Lung (tissue), 17 donors: ENCODE measurements at places on chromosomes 1 and 21.

DNA sequence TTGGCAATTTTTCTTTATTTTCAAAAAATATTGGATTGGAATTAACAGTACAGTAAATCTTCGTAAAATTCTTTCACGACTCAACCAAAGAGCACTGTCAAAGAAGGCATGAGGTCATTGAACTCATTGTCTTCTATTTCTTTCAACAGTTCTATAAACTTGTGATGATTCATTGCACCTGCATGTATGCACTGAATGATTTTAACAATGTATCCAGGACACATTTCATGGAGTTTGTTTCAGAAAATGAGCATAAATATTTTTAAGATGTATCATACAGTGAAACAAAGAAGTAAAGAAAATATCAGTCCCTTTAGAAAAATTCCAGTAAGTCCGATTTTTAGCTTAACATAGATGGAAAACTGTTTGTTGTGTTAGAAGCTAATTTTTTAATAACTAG lies 33.6 kb upstream of the CD34 start:
- H3K36me3 ChIP-seq, result no peaks in the 10 kb centered on the region
- DNase-seq, result no peak
- H3K27me3 ChIP-seq, result no peaks in the 10 kb centered on the region
- H3K4me3 ChIP-seq, result no peak overlapping the region
- H3K27ac ChIP-seq, result no peak overlapping the region

GRCh38 chr1:181855380-181855779 lies 206.1 kb downstream of the ZNF648 start:
- no peaks in the 10 kb centered on the region for H3K4me1 ChIP-seq
- H3K36me3 ChIP-seq, result no peaks in the 10 kb centered on the region
- H3K27ac ChIP-seq, result no peak overlapping the region
- no peak overlapping the region for H3K4me3 ChIP-seq

DNA sequence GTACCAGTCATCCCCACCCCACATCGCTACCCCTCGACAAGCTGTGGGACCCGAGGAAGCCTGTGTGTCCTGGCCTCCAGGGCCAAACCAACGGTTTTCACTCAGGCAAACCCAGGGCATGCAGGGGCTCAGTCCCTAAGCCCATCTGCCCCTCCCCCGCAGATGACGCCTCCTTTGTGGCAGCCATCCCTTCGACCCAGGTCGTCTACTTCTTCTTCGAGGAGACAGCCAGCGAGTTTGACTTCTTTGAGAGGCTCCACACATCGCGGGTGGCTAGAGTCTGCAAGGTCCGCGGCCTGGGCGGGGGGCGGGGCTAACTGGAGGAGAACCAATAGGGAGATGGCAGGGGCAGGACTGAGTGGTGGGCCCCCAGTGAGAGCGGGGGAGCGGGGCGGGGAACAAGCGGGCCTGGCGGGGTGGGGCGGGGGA lies 7.4 kb downstream of the SEMA4A start:
- no peaks in the 10 kb centered on the region for H3K27me3 ChIP-seq
- H3K27ac ChIP-seq, result peak overlapping the region; percentile 58
- H3K36me3 ChIP-seq, result no peaks in the 10 kb centered on the region
- no peaks in the 10 kb centered on the region for H3K4me1 ChIP-seq
- DNase-seq, result peak; percentile 93
- H3K4me3 ChIP-seq, result no peak overlapping the region

DNA sequence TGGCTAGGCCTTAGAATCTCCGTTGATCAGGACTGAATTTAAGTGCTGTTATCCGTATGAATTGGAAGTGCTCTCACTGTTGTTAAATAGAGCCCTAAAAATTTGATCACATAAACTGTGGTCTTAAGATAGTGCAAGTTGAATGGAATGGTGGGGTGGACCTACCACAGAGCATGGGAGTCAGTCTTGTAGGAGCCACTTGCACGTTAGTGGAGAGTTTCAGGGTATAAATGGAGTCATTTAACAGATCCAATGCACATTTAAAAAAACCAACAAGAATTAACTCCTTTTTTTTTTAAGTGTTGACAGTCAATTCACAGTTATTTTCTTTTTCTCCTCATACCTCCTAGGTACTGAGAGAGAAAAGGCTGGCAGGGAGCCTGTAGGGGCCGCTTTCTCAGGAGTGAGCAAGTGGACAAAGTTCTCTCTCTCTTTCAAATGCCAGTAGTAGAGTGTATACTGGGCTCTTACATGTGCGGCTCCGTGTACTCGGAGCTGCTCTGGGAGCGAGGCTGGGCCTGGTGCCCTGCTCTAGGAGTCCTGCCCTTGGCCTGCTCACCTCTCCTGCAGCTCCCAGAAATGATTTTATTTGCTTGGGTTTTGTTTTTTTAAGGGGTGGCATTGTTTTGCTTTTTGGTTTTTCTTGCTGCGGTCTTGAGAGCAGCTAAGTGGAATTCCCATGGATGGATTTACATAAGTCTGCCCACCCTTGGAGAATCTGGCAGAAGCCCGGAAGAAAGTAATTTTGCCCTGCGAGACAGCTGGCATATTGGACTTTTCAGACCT lies 91.3 kb downstream of the ATP5PO start:
- H3K36me3 ChIP-seq, result peaks cover 4% of the 10 kb centered on the region
- no peak overlapping the region for H3K27ac ChIP-seq
- H3K4me3 ChIP-seq, result no peak overlapping the region
- no peaks in the 10 kb centered on the region for H3K27me3 ChIP-seq

- H3K36me3 ChIP-seq, result peaks cover 37% of the 10 kb centered on the region
- no peak overlapping the region for H3K4me3 ChIP-seq
- no peak overlapping the region for H3K27ac ChIP-seq
Observed at GRCh38 chr21:45269861-45270260, 17.8 kb downstream of the POFUT2 start.

DNA sequence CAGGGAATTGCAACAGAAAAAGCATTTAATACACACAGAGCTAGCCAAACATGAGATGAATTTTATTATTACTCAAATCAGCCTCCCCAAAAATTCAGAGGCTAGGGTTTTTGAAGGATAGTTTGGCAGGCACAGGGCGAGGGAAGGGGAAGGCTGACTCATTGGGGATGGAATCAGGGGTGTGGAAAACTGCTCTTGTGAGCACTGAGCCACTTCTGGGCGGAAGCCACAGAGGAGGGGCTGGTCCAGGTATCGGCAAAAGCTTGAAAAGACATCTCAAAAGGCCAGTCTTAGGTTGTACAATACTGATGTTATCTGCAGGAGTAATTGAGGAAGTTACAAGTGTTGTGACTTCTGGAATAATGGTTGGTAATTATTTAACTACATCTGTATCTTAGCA lies 109.4 kb downstream of the TLR5 start:
- H3K36me3 ChIP-seq, result no peaks in the 10 kb centered on the region
- no peak for DNase-seq
- H3K4me3 ChIP-seq, result no peak overlapping the region
- no peak overlapping the region for H3K27ac ChIP-seq
- no peaks in the 10 kb centered on the region for H3K4me1 ChIP-seq

DNA sequence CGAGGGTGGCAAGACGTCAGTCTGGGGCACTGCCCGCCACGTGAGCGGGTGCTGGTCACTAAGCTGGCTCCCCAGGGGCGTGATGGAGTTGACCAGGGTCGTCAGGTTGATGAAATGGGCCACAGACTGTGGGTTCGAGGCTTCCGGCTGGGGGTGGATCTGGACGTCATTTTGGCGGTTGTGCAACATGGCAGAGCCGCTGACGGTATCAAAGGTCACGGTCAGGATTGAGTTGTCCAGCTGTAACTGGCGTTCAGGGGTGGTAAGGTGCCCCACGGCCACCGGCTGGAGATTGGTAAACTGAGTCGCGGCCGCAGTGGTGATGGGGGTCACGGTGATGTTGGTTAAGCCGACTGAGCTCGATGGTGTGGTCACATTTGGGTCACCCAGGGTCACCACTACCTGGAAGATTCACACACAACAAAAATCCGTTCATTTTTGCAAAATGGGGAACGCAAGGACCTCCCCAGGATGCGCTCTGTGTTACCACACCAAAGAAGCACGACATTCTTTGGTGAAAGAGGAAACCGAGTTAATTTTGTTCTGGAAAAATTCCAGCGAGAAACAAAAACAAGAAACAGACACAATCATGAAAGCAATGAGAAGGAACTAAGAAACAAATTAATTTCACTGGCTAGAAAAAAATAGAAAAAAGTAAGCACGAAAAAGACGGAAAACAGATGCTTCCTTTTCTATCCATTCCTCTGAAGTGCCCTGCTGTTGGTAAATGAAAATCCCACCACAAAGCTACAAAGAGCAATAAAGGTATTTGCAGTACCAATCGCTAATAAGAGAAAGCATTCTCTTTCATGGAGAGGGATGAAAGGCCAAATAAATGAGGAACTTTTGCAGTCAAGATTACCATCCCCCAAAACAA lies 34.7 kb upstream of the RIPK4 start:
- H3K4me1 ChIP-seq, result no peaks in the 10 kb centered on the region
- H3K27me3 ChIP-seq, result no peaks in the 10 kb centered on the region
- peaks cover 26% of the 10 kb centered on the region for H3K36me3 ChIP-seq
- peak overlapping the region; percentile 30 for H3K27ac ChIP-seq
- DNase-seq, result no peak

DNA sequence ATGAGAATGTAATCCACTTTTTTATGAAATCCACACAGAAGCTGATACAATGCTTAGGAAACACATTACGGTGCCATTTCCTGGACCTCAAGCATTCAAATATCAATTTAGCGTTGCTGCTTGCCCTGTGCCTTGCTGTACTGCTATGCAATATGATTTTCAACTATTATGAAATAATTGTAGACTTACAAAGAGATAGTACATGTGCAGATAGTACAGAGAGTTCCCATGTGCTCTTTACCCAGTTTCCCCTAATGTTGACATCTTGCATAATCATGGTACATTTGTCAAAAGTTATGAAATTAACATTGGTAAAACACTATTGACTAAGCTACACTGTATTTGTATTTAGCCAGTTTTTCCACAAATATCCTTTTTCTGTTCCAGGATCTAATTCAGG lies 37.7 kb upstream of the PTBP2 start:
- no peaks in the 10 kb centered on the region for H3K36me3 ChIP-seq
- no peaks in the 10 kb centered on the region for H3K27me3 ChIP-seq
- H3K4me3 ChIP-seq, result no peak overlapping the region
- H3K27ac ChIP-seq, result no peak overlapping the region

DNA sequence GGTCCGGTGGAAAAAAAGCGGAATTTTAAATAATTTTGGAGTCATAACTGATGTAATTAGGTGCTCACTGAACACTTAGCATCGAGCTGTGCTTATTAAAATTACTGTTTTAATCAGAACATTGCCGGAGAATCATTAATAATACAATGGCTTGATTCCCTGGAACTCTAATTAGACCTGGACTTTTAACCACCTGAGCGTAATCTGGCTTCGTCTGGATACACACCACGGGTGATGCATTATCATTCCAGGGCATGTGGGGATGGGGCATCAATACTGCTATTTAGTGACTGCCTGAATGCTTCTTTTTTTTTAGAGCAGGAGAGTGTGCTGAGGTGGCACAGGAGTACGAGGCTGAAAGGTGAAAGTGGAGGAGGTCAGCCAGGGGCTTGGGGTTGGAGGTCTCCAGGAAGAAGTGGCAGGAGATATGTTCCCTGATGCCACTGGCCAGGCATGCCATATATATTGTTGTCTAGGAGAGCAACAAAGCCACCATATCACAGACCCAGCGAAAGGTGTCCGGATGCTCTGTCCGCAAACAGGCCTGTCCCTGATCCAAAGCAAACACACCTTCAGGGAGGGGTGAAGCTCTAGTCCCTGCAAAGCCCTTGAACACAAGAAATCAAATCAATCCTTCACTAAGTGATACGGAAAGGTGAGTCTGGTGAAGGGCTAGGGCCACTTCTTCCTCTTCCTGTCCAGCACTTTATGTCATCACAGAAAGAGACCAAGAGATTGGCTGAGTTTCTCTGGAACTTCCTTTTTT lies 125.2 kb downstream of the PLXNA2 start:
- H3K36me3 ChIP-seq, result no peaks in the 10 kb centered on the region
- DNase-seq, result no peak
- H3K4me1 ChIP-seq, result peaks cover 4% of the 10 kb centered on the region
- H3K27me3 ChIP-seq, result no peaks in the 10 kb centered on the region
- no peak overlapping the region for H3K27ac ChIP-seq
- H3K4me3 ChIP-seq, result no peak overlapping the region

GRCh38 chr1:24921412-24921811 lies 8.7 kb downstream of the RUNX3 start:
- H3K27ac ChIP-seq, result no peak overlapping the region
- H3K4me3 ChIP-seq, result no peak overlapping the region
- DNase-seq, result no peak
- peaks cover 18% of the 10 kb centered on the region for H3K27me3 ChIP-seq

DNA sequence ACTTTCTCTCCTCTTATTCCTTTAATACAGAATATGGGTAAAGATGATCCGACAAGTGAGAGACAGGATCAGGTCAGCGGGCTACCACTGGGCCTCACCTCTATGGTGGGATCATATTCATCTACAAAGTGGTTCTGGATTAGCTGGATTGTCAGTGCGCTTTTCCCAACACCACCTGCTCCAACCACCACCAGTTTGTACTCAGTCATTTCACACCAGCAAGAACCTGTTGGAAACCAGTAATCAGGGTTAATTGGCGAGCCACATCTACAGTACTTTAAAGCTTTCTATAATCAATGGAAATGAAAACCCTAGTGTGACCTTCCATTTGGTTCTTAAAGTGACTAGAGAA lies 643 bp downstream of the NRAS start:
- H3K4me1 ChIP-seq, result peaks cover 1% of the 10 kb centered on the region
- peak overlapping the region; percentile 93 for H3K27ac ChIP-seq
- no peaks in the 10 kb centered on the region for H3K27me3 ChIP-seq
- H3K36me3 ChIP-seq, result peaks cover 39% of the 10 kb centered on the region
- no peak for DNase-seq
- H3K4me3 ChIP-seq, result peak overlapping the region; percentile 76
